Keratinocyte (primary cell): ENCODE measurements at places on chromosomes 2 and 18.

GRCh38 chr2:238968616-238969384 is 120.9 kb downstream of the TWIST2 start:
- DNase-seq = no peak

DNA sequence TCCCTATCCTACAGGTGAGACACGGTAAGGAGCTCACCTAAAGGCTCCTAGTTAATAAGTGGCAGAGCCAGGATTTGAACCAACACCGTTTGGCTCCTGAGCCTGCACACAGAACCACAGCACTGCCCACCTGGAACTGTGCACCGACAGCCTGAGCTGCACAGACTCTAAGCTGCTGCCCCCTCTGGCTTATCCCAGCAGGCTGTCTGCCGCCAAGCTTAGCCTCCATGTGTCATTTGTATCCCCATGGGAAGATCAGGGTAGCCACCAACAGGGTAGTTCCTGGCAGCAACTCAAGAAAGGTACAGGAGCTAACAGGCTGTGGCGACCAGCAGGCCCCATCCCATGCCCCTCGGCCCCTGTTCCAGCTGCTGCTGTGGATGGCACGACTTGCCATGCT is 135.7 kb downstream of the LRRC30 start:
- no peak for DNase-seq

DNA sequence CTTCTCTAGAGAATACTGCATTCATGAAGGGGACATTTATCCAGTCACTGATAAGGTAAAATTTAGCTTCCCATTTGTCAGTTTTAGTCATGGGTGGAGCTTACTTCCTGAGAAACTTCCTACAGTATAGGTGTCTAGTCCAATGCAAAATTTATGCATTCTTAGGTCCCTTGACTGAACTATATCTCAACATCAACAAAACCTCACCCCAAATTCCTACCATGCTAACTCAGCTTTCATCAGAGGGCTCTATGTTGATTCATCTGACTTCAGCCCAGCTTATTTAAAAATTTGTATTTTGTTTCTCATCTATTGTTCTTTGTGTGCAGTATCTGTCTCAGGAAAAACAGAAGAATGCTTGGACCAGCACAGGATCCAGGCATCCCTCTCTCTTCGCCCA is 296.4 kb upstream of the ACVR2A start:
- DNase-seq = no peak

DNA sequence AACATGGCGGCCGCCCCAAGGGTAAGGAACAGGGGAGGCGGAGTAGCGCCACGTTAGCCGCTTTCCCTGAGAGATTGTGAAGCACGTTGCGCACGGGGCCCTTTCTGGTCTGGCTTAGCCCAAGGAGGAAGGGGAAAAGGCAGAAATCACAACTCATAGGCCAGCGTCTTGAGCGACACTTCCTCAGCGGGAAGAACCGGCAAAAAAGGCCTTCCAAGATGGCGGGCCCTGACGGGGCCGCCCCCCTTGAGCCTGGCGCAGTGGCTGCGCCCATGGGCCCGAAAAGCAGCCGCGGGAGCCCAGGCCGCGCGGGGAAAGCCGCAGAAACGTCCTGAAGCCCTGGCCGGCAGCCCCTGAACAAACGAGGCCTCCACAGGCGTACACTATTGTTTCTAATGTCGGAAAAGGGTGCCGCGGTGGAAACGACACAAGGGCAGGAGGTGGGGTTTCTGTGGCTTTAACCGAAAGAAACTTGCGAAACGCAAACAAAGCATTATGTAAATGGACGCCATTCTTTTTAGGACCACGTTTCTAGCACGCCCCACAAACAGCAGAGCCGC is 919 bp upstream of the PCBP1 start:
- no peak for DNase-seq

DNA sequence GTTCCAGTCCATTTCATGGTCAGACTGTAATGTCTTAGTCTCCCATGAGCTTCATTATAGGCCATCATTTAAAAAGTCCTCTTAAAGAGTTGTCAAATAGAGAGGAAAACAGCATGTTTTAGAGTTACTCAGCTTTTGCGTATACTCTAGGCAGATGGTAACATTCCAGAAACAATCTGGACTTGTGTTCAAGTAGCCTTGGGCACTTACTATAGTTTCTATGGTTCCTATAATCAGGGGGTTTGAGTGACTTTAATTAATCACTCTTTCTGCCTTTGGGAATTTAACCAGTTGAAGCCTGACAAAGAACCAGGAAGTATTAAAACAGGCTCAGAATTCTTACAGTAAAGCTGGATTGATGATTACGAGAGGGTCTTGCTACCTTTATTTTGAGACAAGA is 42.1 kb upstream of the SCN7A start:
- DNase-seq = no peak

DNA sequence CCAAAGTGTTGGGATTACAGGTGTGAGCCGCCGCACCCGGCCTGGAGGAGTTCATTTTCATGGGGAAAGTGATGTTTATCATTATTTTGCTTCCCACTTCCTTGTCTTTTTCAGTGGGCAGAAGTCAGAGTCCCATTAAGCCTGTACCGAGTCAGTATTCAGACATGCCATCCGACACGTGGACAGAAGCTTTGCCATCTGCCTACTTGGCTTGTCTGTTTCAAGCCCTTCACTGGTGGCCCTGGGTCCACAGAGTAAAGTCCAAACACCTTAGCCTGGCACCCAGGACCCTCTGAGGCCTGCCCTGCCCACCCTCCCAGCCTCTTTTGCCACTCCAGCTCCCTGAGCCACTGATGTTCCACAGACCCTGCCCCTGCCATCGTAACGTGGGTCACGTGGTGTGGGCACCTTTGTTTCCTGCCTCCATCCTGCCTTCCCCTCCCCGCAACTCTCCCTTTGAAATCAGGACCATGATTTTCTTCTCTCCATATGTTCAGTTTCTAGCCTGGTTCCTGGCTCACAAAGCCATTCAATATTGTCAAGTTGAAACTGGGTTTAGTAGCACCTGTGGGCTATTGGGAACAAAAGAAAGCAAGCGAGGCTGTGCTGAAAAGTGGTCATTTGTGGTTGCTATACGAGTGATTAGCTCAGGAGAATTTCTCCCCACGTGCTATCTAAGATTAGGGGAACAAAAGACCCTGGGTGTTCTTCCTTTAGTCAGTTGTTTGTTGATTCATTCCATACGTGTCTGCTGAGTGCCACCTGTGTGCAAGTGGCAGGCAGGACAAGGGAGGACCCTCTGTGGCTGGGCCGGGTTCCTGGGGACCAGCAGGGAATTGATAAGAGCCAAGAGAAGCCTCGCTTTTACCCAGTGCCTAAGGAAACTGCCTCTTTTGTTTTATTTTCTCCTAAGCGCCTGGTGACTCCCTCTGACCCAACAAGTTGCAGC is 5.1 kb upstream of the ODC1 start:
- DNase-seq = no peak

- DNase-seq = no peak
Observed at GRCh38 chr2:16630463-16630862, 35.2 kb downstream of the CYRIA start.

- DNase-seq = peak; percentile 62
Observed at GRCh38 chr2:43169099-43169945, 57.1 kb downstream of the ZFP36L2 start.

GRCh38 chr2:147789720-147790119 is 55.1 kb upstream of the ACVR2A start:
- DNase-seq = no peak

- no peak for DNase-seq
Observed at GRCh38 chr2:227095346-227095745, 68.7 kb downstream of the COL4A4 start.

GRCh38 chr2:39435741-39436591 is 1.1 kb downstream of the MAP4K3 start:
- no peak for DNase-seq

DNA sequence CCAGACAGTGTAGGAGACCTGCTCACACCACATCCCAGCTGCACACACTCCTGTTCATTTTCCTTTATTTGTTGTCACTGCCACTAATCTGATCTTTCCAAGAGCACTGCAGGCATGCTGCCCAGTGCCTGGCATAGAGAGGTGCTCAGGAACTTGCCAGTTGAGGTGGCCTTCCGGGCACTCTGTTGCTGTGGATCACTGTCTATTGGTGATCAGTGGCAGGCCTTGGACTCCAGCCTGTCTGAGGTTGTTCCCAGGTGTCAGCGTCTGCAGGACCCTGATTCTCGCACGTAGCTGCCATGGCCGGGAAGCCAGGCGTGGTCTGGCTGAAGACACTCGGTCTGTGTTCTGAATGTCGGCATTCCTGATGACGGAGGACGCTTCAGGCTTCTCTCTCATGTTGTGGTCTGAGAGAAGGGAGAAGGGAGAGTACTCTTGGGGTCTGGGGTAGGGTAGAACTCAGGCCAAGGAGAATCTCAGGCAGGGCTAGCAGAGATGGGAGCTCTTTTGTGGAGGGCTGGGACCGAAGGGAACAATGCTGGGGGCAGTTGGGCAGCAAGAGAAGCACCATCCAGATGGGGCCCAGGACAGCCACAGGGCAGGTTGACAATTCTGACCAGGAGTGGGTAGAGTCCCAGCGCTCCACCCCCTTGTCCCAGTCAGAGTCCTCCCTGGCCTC is 240.9 kb downstream of the MYCN start:
- DNase-seq = no peak

DNA sequence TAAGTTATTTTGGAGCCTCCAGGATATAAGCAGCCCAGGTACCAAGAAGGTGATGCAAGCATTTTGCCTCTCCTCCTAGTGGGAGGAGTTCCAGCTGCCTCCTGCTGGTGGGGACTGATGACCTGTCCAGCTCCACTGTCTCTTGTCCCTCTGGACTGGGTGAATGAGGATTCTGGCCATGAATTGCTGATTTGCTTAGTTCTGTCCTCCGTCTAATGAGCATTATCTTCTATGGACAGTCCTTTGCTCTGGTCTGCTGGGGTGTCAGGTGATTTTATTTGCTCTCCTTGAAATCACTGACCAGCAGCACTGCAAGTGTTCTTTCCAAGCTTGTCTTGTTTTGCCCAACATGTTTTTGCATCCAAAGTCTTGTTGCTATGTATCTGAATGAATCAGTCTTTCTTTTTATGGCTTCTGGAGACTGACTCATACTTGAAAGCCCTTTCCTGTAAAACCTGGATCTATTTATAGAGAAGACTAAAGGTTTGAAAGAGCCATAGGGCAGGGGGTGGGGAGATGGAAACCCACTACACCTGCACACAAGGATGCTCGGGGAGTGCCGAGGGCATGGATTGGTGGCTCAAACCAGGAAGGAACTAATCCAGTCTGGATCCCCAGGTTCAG is 40.5 kb upstream of the EFHD1 start:
- DNase-seq = peak; percentile 21

DNA sequence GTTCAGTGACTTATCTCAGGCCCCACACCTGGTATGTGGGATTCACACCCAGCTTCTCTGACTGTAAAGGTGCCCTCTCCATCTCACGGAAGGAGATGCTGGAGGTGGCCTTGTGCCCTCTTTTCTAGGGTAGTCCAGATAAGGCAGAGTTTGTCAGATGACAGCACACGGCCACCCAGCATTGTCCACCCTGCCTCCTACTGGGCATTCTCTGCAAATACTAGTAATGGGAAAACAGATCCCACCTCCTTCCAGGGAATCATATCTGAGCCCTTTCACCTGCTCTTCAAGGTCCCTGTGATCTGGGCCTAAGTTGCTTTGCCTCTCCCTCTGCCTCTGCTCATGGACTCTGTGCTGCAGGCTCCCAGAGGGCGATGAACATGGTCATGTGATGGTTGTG is 214.7 kb downstream of the CLIP4 start:
- DNase-seq = no peak

- no peak for DNase-seq
Observed at GRCh38 chr2:16055848-16056580, 115.7 kb downstream of the MYCN start.

- no peak for DNase-seq
Observed at GRCh38 chr2:168781191-168781817, 21.1 kb upstream of the NOSTRIN start.

GRCh38 chr2:6231166-6231565 is 539.0 kb downstream of the SOX11 start:
- no peak for DNase-seq

GRCh38 chr2:219959471-219959870 is 332.0 kb downstream of the SLC4A3 start:
- no peak for DNase-seq

DNA sequence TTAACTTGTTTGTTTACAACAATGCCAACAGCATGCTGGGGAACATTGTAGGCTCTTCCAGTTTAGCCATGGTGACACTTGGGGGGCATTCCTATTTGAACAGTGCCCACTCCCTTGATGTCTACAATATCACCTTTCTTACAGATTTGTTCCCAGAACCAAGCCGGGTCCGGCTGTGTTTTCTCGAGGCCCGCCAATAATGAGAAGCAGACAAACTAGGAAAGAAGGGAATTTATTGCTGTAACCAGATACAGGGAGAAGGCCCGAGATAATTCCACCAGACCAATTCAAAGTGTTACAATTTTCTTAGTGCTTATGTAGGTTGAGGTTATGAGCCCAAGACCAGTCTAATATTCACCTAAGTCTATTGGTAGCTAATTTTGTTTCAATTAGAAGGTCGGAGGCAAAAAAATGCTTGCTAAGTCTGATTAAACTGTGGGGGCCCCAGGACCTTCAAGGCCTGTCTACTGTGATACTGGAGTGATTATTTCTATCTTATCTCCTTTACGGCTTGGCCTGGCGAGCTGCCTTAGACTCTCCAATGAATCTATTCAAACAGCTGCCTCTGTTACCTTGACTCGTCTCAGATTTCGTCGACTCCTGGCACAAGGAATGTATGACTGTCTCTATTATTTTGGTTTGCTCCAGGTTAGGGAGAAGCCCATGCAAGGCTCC is 59.1 kb upstream of the PSME4 start:
- DNase-seq = no peak

- DNase-seq = no peak
Observed at GRCh38 chr2:84417453-84418145, 41.5 kb downstream of the SUCLG1 start.

DNA sequence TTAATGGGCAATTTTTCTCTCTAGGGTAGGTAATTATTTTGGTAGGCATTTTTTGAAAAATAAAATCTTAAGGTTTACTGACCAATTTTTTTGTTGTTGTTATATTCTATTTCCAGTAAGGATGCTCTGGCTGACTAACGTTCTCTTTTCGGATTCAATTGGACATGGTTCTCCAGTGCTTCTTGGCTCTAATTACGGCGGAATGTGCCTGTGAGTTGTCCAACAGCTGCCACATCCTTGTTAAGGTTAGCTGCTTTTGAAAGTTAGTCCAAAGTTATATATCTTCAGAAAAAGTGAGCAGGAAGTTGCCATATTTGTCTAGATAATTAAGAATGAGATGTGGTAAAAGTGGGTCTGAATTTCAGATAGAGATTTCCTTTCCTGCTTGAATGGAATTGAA is 45.8 kb upstream of the SMIM21 start:
- DNase-seq = no peak
